ENCODE measurements at places on chromosomes 2 and 18.

- no peak for DNase-seq
These were observed 41.5 kb downstream of the CHN1 start for GRCh38 chr2:174963437-174964400.

DNA sequence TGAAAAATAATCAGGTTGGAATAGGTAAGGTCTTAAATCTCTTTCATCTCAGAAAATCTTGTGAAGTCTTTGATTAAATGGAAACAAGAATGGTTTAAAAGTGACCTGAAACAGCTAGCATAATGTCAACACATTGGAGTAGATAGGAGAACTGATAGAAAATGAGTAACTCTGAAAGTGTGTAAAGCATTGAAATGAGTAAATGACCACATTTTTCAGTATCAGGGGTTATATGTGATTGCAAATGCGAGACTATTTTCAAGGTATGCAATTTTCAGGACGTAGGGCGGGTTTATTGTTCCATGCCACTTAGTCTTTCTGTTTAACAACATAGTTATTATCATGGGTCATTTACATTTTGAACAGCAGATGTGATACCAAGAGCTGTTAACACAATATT is 1383.2 kb downstream of the LRP1B start:
- DNase-seq, result no peak

DNA sequence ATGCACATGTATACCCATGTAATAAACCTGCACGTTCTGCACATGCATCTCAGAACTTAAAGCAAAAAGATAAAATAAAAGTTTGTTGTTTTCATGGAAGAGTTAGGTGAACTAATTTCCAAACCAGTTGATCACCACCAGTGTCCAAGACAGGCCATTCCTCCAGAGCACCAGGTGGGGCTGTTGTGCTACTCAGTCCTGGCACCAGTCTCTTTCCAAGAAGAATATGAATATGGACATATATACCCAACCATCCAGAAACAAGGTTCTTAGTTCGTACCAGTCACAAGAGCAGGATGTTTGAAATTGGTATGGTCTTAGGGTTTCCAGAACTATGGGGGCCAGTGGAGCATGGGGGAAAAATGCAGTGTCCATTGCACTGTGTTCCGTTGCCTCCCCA is 17.2 kb upstream of the TNP1 start:
- DNase-seq, result no peak

DNA sequence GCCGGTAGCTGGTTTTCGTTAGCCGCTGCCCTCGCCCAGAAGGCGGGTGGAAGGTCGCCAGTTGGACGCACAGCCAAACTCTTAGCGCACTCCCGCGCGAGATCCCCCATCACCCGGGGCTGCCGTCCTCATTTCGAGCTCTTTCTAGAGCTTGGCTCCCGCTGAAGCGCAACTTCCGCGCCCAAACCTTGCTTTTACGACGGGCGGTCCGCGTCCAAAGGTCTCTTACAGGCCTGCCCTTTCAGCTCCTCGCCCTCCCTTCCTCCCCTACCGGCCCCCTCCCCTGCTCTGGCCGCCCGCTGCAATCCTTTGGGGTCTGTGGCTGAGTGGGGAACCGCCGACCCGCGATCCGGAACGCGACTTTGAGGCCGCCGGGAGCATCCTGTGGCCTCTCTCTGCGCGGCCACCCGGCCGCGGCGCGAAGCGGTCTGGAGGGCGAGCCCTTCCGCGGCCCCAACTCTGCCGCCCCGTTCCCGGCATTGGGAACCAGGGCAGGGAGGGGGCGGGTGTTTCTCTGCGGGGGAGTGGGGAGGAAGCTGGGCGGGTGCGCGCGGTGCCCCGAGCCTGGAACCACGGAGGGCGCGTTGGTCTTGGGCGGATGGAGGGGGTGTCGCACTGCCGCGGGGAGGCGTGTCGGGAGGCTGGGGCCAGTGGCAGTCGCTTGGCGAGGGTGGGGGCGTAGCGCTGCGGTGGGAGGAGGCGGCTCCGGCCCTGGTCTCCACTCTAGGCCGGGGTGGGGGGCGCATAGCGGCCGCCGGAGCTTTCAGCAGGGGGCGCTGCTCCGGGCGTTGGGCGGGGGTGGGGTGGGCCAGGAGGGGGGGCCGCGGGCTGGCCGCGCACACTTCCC is at the start of gene GDF7:
Gene GDF7, plus strand, starts transcription at position 841 of the 847 bp plus-strand sequence. CDS start 96 bp downstream, outside the sequence.
- DNase-seq, result no peak

DNA sequence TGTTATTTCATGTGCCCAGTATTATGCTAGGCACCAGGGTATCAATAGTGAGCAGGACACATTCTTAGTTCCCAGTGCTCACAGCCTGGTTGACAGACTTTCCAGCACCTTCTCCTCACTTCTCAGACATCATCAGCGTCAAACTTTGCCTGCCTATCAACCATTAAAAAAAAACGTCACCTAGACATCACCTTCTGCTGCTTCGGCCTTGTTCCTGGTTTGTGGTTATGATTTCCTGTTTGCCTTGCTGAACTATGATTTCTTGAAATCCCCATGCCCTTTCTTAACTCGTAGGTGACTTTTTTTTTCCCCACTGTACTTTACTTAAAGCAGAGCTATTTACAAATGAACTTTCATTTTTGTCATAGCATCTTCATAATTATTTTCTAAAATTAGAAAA is 60.4 kb upstream of the NABP1 start:
- DNase-seq, result no peak

GRCh38 chr2:39623917-39624316 is 41.8 kb upstream of the TMEM178A start:
- no peak for DNase-seq

DNA sequence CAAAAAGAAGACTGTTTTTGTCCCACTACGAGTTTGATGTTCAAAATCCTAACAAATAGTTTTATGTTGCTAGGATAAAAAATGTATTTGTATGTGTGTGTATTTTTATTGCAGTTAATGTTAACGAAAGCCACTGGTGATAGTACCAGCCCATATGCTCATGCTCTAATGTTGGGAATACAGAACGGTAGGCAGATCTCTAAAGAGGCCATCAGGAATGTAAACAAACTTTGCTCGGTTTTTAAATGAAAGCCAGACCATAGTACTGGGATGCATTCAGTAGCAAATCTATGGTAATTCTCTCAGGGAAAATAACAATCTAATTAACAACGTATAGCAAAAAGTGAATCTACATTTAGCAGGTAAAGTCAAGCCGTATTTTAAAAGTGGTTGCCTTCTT is 208.1 kb downstream of the NEDD4L start:
- DNase-seq, result no peak

DNA sequence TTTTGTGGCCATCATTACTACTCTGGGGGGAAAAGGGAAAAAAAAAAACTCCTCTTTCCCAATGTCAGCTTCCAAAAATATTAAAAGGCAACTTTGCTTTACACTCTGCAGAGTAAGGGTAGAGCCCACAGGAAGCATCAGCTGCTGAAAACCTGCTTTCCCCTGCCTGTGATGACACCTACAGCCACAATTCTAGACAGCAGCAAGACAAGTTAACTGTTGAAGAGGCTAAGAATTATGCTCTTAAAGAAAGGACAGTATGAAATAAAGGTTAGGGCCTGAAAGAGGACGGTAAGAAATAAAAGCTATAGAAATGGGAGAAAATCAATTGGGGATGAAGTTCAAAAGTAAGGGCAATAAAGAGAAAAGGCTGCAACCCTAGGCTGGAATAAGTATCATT is 3.0 kb downstream of the PDE11A start:
- no peak for DNase-seq

GRCh38 chr18:79416022-79416676 is 20.4 kb downstream of the NFATC1 start:
- DNase-seq, result peak; percentile 36

GRCh38 chr2:16744521-16744920 is 78.9 kb upstream of the CYRIA start:
- no peak for DNase-seq

DNA sequence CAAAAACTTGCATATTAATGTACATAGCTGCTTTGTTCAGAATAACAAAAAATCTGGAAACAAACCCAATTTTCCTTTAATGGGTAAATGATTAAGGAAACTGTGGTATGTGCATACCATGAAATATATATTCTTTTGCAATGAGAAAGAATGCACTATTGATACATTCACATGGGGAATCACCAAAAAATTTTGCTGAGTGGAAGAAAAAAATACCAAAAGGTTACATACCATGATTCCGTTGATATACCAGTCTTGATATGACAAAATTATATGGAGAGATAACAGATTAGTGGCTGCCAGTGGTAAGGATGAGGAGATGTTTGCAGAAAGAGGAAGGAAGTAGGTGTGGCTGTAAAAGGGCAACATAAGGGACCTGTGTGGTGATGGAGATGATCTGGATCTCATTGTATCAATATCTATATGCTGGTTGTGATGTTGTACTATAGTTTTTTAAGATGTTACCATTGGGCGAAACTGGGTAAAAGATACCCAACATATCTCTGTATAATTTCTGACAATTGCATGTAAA is 54.6 kb upstream of the BCL2L11 start:
- no peak for DNase-seq

GRCh38 chr2:64568836-64569235 is 44.7 kb downstream of the AFTPH start:
- no peak for DNase-seq

- peak; percentile 39 for DNase-seq
These were observed 60.0 kb downstream of the HS1BP3 start for GRCh38 chr2:20590704-20591515.

DNA sequence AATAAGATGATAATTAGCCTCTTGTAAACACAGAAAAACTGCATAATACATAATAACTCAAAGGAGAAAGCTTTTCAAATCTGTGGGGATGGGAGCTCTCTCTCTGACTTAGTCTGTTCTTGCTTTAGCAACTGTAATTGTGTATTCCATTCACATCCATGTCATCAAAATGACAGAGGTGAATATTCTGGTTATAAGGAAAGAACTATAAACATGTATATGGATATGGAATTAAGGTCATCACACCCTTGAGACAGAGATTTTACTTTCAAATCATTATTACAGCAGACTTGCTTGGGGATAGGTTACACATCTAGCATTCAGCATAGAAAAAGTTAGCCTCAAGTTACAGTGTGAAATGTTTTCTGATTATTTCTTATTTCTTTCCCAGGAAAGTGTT is 497.7 kb downstream of the LRP1B start:
- no peak for DNase-seq

DNA sequence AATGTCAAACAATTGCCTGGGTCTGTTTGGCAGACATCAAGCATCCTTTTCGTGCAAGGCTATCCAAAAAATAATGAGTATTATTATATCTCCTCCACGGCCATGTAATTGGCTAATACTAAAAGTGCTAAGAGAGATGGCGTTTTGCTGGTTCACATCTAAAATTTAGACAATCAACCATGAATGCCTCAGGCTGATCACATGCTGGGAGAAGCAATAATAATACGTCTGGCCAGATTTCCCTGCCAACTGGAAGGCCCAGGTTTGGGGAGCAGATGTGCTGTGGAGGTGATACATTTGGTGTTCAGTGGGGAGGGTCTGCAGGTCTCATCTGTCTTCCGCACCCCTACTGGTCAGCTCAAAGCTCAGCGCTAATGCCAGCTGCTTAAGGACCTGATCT is 60.3 kb upstream of the CREB1 start:
- DNase-seq, result no peak

- no peak for DNase-seq
These were observed 163.6 kb upstream of the SIX2 start for GRCh38 chr2:45172760-45173392.

DNA sequence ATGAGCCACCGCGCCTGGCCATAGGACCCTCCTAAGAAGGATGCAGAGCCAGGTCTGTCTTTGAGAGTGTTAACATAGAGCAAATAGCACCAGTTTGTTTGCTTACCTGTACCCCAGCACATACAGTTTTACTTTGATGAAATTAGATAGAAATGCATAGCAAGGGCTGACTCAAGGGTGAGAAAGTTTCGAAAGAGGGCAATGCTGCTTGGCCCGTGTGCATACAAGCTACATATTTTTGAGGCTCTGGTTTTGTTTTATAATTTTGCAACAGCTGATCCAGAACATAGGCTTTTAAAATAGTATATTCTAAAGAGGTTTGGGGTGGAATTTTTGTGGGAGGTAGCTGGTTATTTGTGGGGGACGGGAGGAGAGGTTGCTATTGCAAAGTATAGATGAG is 151.7 kb downstream of the MCFD2 start:
- DNase-seq, result no peak

DNA sequence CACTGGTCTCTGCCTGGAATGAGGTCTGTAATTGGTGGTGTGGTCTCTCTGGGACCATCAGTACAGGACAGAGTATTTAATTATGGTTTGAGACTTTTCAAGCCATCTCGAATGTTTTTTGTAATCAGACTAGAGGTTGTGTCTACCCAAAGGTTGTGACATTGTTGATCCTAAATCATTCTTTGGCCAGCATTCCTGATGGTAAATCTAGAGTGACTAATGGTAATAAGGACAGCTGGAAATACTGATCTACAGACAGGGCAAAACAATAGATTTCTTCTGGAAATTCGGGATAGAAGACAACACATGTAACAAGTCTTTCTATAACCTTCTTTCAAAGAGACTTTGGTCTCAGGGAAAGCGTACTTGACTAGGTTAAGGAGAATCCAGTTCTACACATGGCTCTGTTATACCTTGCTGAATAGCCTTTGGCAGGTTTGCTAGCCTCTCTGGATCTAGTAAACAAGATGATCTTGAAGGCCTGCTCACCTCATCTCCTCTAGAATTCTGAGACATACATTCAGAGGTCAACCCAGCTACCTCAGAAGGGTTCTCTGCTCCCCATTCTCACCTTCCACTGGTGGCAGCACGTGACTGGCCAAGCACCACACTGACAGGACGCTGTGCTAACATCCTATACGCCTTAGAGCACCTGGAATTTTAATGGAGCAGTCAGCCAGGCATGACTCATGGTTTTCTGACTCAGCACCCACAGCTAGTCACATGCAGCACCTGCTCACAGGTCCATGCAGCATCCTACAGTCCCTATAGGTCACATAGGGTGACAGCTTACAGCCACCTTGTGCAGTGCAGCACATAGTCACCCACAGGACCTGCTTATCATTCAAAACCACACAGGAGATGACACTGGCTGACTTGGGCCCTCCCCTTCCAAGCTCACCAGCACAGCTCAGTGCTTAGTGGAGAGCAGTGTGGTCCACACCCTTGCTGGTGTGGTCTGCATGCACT is 12.2 kb downstream of the PLB1 start:
- DNase-seq, result no peak

DNA sequence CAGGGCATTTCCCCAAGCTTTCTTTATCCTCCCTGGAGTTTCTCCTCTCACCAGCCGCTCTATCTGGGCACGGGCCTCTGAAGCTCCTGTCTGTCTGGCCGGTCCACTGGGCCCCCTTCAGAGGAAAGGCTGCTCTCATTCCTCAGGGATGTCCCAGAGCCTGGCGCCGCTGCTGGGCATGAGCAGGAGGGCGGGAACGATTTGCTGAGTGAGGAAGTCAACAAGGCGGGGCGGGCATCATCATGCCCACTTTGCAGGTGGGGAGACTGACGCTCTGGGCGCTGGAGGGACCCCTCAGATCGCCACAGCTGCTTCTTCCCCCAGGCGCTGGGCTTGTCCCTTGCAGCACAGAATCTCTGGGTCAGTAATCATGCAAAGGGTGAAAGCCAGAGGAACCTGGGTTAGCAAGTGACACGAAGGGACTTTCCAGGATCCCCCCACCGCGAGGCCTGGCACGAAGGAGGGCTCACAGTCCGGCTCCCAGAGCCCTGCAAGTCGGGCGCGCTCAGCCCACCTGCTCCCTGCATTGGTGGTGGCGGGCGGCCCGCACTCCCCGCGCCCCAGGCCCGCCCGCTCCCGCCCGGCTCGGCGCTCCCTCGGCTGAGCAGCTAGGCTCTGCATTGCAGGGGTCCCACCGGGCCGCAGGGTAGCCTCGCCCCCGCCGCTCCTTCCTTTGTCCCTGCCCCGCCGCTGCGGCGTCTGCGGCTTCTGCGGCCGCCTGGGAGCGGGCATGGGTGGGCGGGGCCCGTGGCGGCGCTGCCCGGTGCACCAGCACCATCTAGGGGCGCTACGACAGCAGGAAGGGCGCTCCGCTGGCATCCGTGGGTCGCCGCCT is 157.8 kb downstream of the CYRIA start:
- peak; percentile 41 for DNase-seq

GRCh38 chr18:39781565-39781964 is 2173.5 kb upstream of the PIK3C3 start:
- DNase-seq, result no peak

Measured in psoas muscle (tissue), 8 donors.